ENCODE measurements at places on chromosomes 3 and 15.

GRCh38 chr15:45221967-45222366 lies 30.1 kb upstream of the SLC28A2 start:
- no peak for DNase-seq

- no peak for DNase-seq
Observed at GRCh38 chr3:143265501-143266070, 146.0 kb downstream of the CHST2 start.

DNA sequence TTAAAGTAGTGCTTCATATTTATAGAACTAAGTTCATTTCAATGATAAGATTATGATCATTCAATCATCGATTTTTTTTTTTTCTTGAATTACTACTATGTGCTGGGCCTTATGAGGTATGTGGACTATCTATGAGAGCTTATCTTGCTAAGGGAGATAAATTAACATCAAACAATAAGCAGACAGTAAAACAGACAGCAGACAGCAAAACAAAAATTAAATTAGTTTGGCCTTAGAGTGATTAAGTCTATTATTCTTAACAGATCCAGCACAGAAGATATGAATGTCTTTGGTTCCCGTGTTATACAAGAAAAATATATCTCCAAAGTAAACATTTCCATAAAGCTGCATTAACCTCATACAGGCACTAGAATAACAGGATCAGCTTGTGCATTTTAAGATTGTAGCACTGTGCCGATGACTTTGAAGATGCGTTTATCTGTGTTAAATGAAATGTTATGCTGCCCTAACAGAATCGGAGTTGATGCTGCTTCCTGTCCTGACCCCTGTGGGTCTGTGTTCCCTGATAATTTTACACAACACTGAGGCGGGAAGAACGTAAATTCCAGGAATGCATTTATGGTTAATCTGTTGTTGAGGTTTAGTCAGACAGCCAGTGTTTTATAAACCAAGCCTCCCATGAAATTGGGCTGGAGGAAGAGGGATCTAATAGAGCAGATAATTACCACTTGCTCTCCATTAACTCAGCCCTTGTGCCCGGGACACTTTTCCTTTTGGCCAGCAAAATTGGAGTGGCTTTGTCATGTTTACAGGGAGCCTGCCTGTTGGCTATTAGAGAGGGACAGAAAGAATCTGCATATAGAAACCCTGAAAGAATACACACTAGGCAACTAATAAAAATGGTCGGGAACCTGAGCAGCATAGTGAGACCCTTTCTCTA lies 80.8 kb downstream of the GHSR start:
- no peak for DNase-seq

GRCh38 chr15:72110355-72110754 lies 7.6 kb downstream of the MYO9A start:
- DNase-seq: no peak

- DNase-seq: no peak
Observed at GRCh38 chr15:87940768-87941167, 315.8 kb downstream of the NTRK3 start.

DNA sequence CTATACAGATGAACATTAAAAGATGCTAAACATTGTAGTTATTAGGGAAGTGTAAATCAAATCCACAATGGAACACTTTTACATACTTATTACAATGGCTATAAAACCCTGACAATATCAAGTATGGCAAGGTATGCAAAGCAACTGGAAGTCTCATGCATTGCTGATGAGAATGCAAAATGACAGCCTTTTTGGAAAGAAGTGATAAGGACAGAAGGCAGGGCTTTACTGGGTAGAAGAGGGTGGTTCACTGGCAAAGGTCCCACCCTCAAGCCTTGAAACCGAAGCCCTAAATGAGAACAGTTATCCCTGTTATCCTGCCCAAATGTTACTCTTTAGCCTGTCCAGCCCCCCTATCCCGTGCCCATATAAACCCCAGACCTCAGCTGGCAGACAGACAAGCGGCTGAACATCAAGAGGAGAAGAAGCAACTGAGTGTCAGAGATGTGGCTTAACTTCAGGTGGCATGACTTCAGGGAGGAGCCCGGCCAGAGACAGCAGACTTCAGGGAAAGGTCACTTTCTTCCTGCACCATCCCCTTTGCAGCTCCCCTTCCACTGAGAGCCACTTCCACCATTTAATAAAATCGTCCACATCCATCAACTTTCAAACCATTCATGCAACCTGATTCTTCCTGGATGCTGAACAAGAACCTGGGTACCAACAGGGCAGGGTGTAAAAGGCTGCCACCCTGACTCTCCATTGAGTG lies 732 bp upstream of the GCSAM start:
- DNase-seq: no peak

GRCh38 chr3:79018671-79019136 lies 749.1 kb downstream of the ROBO1 start:
- no peak for DNase-seq

DNA sequence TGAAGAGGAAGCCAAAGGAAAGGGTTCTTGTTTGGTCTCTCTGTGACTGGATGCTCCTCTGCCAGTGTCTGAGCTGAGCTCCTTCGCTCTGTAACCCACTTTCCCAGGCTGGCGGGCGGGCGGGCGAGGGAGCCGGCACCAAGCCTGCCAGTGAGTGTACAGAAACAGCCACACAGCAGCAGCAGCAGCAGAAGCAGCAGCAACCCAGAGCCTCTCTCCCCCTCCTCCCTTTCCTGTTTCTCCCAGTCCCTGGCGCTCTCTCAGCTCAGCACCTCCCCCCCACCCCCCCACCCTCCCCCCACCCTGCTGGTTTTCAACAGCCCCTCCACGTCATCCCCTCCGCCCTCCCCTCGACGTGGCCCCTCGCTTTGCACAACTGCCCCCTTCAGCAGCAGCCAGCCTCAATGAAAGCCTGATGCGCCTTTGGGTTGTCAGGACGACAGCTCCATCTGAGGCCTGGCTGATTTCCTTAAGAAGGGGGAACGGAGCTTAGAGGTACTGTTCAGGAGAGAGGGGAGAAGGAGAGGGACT lies at the start of gene LSAMP:
LSAMP (minus strand) TSS at position 177 of the 531 bp plus-strand sequence.
- no peak for DNase-seq

- DNase-seq: no peak
Observed at GRCh38 chr3:62532796-62533195, 159.4 kb upstream of the FEZF2 start.

DNA sequence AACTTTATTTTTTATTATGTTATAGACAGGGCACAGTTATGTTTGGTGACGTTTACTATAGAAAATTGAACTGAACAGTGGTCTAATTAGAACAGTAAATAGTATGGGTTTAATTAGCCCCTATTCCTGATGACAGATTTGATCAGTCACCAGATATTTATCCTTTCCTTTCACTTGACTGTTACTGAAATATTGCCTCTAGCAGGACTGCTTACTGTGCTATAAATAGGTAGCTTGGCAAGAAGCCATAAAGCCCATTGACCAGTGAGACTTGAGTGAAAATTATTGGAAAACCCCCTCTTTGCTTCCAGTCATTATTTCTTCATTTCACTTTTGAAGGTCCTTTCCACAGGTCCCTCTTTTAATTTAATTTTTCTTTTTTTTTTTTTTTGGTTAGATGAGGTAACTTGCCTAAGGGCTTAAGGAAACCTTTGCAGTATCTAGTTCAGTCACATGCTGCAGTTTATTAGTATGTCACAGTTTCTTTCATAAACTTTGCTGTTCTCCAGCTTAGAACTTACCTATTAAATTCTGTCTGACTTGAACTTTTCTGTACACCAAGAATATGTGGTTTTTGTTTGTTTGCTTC lies 115.6 kb downstream of the ADAMTSL3 start:
- no peak for DNase-seq

DNA sequence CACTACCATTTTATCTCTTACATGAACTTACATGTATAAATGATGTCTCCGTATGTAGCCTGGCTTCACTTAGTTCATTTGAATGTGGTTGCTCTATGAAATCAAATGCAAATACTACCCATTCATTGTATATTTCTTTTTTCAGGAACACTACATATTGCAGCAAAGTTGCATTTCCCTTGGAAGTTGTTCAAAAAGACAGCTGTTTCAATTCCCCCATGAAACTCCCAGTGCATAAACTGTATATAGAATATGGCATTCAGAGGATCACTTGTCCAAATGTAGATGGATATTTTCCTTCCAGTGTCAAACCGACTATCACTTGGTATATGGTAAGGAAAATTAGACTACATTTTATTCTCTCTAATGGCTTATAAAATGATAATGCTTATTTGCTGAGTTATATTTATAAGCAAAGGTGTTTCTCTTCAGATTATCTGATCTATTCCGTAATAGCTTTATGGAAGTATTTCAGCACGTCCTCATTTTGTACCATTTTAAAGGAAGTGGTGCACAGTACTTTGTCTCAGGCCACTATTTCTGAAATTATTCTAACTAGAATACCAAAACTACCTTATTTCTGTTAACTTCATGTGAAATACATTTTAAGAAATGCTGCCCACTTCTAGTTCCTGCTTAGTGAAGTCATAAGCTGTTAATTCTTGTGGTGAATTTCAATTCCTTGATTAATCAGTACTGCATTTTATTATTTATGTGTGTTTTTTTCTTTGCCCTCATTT lies 95.1 kb downstream of the IL1RAP start:
- no peak for DNase-seq

GRCh38 chr15:89802231-89802928 lies 12.3 kb downstream of the ANPEP start:
- DNase-seq: no peak

DNA sequence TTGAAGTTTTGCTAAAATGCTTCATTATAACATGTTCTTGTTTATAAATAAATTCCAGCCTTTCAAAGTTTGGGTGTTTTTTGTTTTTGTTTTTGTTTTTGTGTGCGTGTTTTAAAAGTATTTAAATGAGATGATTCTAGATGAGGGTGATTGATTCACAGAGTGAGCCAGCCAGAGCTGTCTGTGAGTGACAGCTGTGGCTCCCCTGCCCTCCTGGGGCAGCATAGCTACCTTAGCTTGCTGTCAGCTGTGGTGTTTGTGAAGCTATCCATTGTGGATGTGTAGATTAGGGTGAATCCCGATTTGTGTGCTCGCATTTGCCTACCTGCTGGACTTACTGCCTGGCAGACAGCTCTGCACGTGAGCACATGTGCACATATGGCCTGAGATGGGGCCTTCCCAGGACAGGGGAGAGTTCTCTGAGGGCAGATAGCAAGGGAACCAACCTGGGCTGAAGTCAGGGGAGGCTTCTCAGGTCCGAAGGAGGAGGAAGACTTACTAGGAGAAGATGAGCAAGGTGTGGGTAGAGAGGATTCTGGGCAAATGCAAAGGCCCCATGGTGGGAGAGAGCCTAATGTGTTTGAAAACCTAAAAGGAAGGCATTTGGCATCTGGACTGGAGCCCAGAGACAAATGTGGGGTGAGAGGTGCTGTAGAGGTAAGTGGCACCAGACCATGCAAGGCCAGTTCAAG lies 124.2 kb downstream of the EEFSEC start:
- no peak for DNase-seq

GRCh38 chr3:57974796-57975388 lies 33.3 kb upstream of the FLNB start:
- DNase-seq: no peak

DNA sequence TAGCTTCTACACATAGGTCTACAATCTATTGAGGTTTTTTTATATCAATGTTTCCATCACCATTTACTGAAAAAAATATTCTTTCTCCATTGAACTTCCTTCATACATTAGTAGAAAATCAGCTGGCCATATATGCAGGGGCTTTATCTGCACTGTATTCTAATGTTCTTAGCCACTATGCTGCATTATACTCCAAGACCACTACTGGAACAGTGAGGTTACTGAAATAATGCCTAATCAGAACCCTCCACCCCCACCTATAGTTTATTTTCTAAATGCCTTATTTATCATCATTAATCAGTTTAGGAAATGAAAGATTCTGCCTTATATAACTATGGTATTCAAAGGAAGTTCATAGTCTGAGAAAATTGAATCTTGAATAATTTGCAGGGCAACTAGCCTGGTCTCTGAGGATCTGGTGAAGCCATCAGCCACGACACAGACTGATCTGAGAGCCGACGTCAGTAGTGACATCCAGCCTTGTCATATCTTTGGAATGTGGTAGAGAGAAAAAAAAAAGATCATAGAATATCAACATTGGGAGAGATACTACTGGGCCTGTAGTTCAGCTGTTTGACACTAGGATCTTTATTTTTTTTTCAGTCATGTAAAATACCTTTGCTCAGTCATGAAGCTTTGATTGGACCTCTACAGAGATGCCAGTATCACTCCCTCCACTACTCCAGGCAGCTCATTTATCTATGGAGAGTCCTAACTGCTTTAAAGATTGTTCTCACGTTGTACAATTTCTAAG lies 66.6 kb downstream of the P3H2 start:
- DNase-seq: no peak

- DNase-seq: no peak
Observed at GRCh38 chr3:64741341-64741740, 53.5 kb upstream of the ADAMTS9 start.

- DNase-seq: no peak
Observed at GRCh38 chr3:52480768-52481715, 14.1 kb upstream of the STAB1 start.

- DNase-seq: no peak
Observed at GRCh38 chr3:46619845-46620778, 7.8 kb downstream of the FAM240A start.

DNA sequence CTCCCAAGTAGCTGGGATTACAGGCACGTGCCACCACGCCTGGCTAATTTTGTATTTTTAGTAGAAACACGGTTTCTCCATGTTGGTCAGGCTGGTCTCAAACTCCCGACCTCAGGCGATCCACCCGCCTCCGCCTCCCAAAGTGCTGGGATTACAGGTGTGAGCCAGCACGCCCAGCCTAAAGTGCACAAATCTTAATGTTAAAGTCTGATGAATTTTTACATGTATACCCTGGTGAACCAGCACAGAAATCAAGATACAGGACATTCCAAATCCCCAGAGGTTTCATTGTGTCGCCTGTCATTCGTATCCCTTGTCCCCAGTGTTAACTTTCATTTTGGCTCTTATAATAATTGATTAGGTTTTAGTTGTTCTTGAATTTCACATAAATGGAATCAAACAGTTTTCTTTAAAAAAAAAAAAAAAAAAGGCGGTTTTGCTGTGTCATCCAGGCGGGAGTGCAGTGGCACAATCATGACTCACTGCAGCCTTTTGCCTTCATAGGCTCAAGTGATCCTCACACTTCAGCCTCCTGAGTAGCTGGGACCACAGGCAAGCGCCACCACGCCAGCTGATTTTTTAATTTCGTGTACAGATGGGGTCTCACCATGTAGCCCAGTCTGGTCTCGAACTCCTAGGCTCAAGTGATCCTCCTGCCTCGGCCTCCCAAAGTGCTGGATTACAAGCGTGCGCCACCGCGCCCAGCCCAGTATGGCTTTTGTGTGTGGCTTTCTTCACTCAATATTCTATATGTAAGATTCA lies 1.5 kb upstream of the TM4SF19 start:
- no peak for DNase-seq

GRCh38 chr3:42229942-42230688 lies 35.9 kb downstream of the CCK start:
- no peak for DNase-seq

DNA sequence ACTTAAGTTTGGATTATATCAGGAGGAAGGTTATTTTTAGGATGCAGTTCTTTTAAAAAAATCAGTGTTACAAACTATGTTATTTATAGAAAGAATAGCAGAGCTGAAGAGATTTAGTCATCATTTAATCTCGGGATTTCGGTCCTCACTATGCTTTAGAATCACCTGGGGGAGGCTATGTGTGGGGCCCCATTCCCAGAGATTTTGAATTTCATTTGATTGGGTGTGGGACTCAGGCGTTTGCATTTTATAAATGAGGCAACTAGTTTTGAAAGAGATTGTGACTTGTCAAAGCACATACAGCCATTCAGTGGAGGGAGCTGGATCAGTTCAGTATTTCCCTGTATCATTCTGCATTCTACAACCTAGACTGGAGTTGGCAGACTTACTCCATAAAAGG lies 36.8 kb downstream of the TFG start:
- DNase-seq: no peak

- DNase-seq: no peak
Observed at GRCh38 chr3:126663257-126663656, 8.3 kb upstream of the TXNRD3 start.

Data from stimulated activated CD4-positive, alpha-beta T cell treated with anti-CD3 and anti-CD28 coated beads, Interleukin-4, amount 100 ng/mL, for 1 hour (primary cell).